Skeletal muscle tissue (tissue), 5 donors: ENCODE measurements at places on chromosomes 3 and 15. TPM values are rescaled to one million over a fixed set of nuclear protein-coding genes. Genes with fewer than 3 reads are reported as not detected.

DVL3 gene
- total RNA-seq: 23.5 TPM

AP3B2 gene
- total RNA-seq: not detected

LRRC2 gene
- 3.7 TPM for total RNA-seq

GUCA1C gene
- not detected for total RNA-seq

PCOLCE2 gene
- 3.1 TPM for total RNA-seq
